Activated T-cell treated with anti-CD3 and anti-CD28 coated beads for 24 hours (primary cell): ENCODE measurements at places on chromosomes 6 and 20.

DNA sequence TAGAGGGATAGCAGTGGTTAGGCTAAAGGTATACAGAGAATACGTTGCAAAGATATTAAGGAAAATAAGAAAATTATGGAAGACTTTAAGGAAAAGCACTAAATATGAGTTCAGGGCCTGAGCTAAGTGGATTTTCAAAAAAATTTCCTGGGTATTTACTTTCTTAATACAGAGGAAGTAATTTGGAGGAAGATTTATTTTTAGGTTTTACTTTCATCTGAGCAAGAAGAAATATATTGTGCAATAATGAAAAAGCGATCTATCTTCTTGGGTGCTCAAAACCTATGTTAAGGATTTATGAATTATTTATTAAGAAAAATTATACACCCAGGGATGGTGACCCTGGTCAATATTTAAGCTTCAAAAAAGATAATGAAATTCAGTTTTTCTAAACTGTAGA, 224.7 kb downstream of the PLCB1 start:
- no peak for DNase-seq

- no peak for DNase-seq
Measured at GRCh38 chr6:108312605-108313004, 17.8 kb downstream of the AFG1L start.

DNA sequence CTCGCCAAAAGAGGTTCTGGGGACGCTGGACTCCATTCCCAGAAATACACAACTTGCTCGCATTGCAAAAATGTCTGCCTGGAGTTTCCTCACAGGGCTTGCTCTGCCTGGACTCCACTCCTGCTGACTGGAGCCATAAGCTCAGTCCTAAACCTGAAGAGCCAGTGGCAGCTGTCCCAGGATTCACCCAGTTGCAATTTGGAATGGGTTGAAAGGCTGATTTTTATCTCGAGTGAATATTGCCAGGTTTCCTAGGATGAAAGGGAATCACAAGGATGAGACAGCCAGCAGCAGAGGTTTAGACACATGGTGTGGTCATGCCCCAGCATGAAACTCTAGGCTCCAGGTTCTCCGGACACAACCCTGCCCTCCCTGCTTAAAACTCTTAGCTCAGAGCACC, 223.3 kb downstream of the BMP7 start:
- DNase-seq = no peak

DNA sequence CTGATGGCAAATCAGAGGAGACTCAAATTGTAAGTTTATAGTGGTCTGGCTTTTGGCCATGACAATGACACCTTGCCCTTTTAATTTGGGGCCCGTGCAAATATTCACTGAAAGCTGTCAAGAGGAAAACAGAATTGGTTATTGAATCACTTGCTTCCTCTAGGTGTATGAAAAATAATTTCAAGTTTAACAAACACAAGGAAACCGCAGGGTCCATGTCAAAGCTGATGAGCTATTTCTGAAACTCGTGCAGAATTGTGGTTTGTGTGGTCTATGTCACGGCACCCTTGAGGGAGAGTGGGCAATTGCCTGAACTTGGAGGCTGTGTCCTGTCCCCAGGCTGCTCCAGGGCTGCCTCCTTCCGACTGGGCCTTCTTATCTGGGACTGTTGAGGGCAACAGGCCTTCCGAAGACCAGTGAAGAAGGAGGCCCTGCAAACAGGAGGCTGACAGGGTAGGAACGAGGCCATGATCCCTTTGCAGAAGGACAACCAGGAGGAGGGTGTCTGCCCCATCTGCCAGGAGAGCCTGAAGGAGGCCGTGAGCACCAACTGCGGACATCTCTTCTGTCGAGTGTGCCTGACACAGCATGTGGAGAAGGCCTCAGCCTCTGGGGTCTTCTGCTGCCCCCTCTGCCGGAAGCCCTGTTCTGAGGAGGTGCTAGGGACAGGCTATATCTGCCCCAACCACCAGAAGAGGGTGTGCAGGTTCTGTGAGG, 788 bp downstream of the TRIM40 start:
- no peak for DNase-seq

DNA sequence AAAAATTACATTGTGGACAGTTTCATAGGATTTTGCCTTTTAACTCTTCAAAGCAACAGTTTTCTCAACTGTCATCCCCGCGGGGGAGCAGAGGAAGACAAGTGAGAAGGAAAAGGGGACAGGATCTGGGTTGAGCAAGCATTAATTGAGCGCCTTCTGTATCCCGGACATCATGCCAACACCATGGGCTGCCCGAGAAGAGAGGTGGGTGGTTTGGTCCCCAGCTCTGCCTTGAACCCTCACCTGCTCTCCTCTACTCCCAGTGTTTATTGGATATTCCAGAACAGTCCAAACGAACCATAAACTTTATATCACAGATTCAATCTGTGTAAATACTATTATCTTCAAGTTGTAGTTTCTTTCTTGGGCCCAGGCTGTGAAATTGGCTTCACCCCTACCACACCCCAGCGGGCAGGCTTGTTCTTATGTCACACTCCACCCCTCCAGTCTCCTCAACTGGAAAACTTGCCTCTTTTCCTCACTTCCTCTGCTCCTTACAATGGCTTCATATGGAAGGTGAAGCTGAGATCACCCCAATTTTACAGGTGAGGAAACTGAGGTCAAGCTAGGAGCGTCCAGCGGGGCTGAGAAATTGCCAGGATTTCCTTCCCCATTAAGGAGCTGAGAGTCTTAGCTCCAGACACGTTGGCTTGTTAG, 6.0 kb downstream of the PCK1 start:
- no peak for DNase-seq

- no peak for DNase-seq
Measured at GRCh38 chr20:5118220-5119142, 1.3 kb downstream of the PCNA start.

- DNase-seq = no peak
Measured at GRCh38 chr6:21924002-21924401, 330.5 kb downstream of the SOX4 start.

DNA sequence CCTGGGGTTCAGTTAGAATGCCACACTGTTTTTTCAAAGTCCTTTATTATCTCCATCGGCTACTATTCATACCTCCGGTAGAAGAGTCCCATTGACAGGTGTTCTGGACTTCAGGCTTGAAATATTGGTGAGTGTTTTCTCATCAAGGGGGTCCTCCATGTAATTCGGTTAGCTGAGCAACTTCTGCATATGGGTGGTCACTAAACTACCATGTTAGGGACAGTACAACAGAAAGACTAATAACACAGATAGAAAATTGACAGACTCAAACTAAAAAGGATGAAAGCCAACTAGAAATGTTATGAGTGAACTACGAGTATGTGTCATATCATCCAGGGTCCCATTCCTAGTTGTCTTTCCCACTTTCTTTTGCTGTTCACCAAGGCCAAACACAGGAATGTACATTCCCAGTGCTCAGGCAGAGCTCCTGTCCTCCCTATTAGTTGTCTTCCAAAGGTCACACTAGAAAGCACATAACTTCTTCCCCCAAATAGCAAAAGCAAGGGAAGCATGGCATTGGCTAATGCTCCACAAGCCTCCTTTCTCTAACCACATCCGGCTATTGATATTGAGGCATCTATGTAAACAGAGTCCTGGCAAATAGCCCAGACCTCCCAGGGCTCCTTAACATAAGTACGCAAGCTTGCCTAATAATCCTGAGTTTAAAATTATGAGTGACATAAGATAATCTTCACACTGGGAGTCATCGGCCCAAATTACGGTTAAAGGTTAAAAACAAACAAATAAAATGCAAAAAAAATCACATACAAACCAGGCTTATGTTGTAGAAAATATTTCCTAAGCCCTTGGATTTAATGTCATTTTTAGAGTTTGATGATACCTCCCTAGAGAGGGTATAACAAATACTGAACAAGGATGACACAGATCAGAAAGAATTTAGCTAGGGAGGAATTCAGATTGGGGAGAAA, 13.2 kb downstream of the CCN2 start:
- no peak for DNase-seq

DNA sequence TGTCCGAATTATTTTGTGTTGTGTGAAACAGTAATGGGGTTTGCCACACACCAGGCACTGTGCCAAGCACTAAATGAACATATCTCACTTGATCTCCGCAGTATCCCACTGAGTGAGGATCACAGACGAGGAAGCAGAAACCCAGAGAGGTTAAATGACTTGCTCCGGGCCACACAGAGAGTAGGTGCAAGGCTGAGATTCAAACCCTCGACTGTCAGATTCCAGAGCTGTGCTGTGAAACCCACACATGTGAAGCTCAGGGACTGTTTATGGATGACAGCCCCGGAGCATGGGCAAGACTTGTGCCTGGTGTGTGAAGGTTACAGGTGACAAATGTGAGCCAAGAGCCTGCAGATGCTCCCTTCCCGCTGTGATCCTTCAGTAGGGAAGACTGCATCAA, 87.8 kb upstream of the SIRPA start:
- DNase-seq = no peak

GRCh38 chr6:150866991-150867501, 1.5 kb downstream of the MTHFD1L start:
- no peak for DNase-seq

- DNase-seq = no peak
Measured at GRCh38 chr20:59300333-59301081, at the start of gene EDN3. TSS of gene EDN3 (plus strand) at chr20:59300611. CDS start at chr20:59300813, 202 bp downstream.

GRCh38 chr20:21941941-21942805, 236.7 kb downstream of the PAX1 start:
- no peak for DNase-seq

DNA sequence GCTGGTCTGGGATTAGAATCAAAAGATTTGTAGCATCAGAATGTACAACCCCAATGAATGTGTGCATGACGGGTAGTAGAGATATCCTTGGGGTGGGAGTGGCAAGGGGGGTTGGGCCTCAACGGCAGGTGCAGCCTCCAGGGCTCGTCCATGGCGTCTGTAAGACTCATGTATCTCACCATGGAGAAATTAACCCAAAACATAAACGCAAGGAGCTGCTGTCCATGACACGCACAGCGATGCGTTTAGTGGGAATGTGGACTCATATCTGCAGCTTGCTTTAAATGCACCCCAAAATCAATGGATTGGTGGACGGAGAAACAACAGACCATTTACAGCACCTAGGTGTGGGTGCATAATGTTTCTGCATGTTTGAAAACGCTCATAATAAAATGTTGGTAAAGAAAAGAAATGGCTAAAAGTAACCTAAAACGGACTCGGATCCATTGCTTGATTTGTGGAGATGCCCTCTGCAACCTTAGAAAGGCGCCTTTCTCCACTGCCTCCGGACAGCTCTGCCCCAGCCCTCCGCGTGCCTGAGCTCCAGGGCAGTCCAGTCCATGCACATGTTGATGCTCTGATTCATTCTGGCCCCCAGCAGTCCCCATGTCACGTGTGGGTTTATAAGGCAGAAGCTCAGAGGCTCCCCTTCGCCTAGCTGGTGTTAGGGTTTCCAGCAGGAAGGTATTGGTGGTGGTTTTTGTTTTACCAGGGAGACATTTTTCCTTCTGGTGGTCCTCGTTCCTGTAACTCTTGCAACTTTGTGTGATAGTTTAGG, 24.5 kb downstream of the PYGB start:
- DNase-seq = no peak

DNA sequence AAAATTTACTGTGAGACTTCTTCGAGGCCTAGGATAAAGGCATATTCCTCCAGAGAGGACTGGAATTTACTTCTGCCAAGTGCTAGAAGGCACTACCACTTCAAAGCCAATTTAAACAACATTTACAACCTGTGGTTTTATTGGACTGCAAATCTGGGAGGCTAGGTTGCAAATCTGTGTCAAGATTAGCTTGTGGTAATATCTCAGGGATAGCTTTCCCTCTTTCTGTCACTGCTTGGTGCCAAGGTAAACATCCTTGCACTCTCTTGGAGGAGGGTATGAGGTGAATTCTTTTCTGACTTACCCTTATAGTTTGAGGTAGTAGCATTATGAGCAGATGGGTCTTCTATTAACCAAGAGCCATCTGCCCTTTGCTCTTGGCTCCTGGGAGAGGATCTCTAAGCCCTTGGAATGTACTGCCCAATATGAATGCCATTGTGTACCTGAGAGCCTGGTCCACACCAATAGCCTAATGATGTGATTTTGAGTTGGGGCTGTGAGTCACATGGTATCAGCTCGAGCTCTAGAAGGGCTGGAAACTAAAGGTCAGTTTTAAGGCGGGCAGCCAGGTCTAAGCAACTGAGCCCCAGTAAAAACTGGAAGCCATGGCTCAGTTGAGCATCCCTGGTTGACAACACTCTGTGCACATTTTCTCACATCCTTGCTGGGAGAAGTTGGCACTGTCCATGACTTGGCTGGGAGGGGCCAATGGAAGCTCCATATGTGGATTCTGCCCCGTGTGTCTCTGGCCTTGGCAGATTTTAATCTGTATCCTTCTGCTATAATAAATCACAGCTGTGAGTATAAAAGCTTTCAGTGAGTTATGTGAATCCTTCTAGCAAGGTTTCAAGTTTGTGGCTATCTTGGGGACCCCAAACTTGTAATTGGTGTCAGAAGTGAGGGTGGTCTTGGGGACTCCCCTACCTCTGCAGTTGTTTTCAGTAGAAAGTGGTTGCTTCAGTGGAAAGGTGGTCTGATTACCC, 188.1 kb downstream of the UBE3D start:
- no peak for DNase-seq

GRCh38 chr20:7841291-7841970, 98.8 kb downstream of the HAO1 start:
- no peak for DNase-seq

GRCh38 chr6:93751969-93752368, 332.6 kb upstream of the EPHA7 start:
- no peak for DNase-seq

- no peak for DNase-seq
Measured at GRCh38 chr6:125533710-125534397, 215.6 kb upstream of the HEY2 start.

DNA sequence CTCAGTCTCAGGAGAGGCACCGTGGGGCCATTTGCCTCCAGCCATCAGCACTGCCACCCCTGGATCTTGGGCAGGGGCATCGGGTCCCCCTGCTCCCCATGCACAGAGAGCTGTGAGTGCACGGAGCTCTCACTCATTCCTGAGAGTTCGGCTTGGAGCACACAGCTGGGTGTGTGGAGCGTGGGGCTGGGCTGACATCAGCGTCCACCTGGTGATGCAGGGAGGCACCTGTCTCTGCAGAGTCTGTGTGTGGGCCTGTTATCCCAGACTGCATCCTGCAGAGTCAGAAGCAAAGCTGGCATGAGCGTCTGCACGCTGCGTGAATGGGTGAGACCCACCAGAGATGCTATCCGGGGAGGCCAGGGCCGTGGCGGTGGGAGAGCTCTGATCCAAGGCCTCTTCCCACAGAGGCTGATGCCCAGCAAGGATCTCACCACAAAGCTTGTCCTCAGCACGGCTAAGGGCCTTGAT, 248.8 kb upstream of the AFDN start:
- no peak for DNase-seq

- DNase-seq = no peak
Measured at GRCh38 chr6:44224029-44224964, 902 bp downstream of the SLC29A1 start.

GRCh38 chr6:72933233-72933632, 292.1 kb downstream of the KHDC1L start:
- no peak for DNase-seq

GRCh38 chr6:72421387-72421786, 200.5 kb upstream of the KCNQ5 start:
- DNase-seq = no peak

GRCh38 chr20:50120935-50121693, 8.2 kb upstream of the UBE2V1 start:
- DNase-seq = peak; percentile 42

GRCh38 chr6:40891131-40891530, 147.9 kb downstream of the UNC5CL start:
- no peak for DNase-seq
